ENCODE measurements at places on chromosomes 4 and X.

- DNase-seq: no peak
Measured at GRCh38 chr4:146179784-146180370, 4.4 kb downstream of the LSM6 start.

- DNase-seq: no peak
Measured at GRCh38 chrX:124194901-124195300, 137.6 kb upstream of the TEX13D start.

GRCh38 chr4:13240066-13240465 lies 244.1 kb downstream of the RAB28 start:
- DNase-seq: no peak

GRCh38 chrX:137363559-137363958 lies 202.4 kb upstream of the ZIC3 start:
- DNase-seq: no peak

- DNase-seq: no peak
Measured at GRCh38 chr4:176261481-176261880, 7.5 kb downstream of the ASB5 start.

- DNase-seq: no peak
Measured at GRCh38 chr4:129208481-129208880, 112.5 kb downstream of the C4orf33 start.

GRCh38 chr4:136573460-136573859 lies 958.8 kb downstream of the PCDH18 start:
- no peak for DNase-seq

DNA sequence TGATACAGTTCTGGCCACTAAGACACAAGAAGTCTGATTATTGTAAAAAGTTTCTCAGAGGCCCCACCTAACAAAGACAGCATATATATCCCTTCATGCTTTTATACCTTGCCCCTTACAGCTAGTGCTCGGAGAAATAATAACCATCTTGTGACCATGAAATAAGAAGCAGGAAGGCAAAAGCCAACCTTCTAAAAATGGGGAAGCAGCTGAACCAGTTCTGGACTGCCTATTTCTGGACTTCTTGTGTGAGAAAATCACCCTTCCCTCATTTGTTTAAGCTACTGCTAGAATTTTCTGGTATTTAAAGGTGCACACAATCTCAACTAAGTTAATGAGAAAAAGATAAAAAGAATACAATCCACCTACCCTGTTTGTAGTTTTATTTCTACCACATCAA lies 87.5 kb downstream of the CNOT6L start:
- no peak for DNase-seq

GRCh38 chr4:7377223-7377865 lies 57.4 kb downstream of the PSAPL1 start:
- DNase-seq: no peak

Data from NCI-H510A treated with DMSO at 0.1 percent for 48 hours (cell line).